ENCODE measurements at places on chromosomes 11 and 22.

- no peak for DNase-seq
Measured at GRCh38 chr22:20240447-20240764, 27.7 kb downstream of the RTN4R start.

GRCh38 chr11:134686460-134687061, 274.5 kb upstream of the B3GAT1 start:
- no peak for DNase-seq

GRCh38 chr11:40190294-40190693, 1269.2 kb downstream of the LRRC4C start:
- no peak for DNase-seq

GRCh38 chr22:22946131-22946530, 58.5 kb downstream of the IGLL5 start:
- no peak for DNase-seq

- DNase-seq, result no peak
Measured at GRCh38 chr11:64767344-64768299, 7.8 kb upstream of the PYGM start.

DNA sequence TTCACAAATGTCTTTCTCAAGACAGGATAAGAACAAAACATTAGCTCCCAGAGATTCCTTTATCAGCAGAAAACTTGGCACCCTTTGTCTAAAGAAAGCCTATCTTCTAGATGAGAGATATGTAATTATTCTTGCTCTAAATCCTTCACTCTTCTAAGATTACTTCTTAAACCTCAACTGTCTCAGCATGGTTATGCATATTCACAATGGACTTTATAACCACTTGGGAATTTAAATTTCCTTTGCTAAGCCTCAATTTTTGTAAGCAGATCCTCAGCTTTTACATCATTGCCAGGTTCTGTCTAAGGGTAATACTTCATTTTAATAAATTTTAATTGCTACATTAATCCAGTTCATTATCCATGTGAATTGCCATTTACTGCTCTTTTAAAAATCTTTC, 433.6 kb upstream of the DDI1 start:
- DNase-seq, result no peak

DNA sequence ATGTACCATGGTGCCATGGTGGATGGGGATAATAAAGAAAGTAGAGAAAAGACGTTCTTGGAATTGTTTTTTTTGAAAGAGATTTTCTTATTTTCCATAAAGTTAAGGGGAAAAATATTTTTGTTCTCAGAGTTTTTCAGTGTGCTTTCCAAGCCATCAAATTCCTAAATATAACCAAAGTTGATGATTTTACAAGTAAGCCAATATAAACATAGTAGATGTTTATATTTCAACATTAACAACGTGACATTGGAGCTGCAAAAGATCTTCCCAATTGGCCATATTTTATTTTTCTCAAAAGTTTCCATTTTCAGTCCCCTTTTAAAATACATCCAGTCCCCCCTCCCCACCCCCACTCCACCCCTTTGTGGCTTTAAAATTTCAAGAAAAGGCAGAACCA, 80.9 kb upstream of the PICALM start:
- DNase-seq, result no peak

GRCh38 chr11:63282579-63282978, 39.2 kb upstream of the SLC22A25 start:
- no peak for DNase-seq

- DNase-seq, result no peak
Measured at GRCh38 chr11:31132531-31133421, 236.8 kb downstream of the DCDC1 start.

DNA sequence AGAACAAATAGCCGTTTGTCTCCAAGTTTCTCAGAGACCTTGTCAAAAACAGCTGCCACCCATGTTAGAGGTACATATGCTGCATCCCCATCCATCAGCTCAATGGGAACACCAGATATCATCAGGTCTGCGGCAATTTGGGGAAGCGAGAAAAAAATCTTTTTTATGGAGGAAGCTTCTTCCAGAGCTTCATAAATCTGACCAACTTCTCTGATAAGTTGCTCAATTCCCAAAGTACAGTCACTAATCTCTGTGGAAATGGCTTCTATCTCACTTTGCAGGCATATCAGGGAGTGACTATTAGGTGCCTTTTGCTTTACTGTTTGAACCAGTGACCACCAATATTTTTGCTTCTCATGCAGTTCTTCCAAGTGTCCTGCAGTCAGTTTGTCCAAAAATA, 34.3 kb upstream of the MRPL17 start:
- DNase-seq, result no peak

- DNase-seq, result no peak
Measured at GRCh38 chr22:22913989-22914388, 26.4 kb downstream of the IGLL5 start.

- DNase-seq, result no peak
Measured at GRCh38 chr11:100637706-100638105, 49.4 kb upstream of the ARHGAP42 start.

DNA sequence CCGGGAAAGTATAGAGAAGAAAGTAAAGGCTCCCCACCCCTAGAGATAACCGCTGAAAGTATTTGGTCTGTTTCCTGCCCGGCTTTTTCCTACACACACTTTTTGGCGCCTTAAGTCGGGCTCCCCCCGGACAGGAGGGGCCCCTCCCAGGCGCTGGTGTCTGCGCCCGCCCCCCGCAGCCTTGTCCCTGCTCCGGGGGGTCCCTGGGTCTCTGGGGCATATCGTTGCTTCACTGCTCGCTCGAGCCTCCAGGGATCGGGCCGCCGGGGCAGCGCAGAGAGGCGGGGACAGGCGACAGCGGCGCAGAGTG, 928 bp upstream of the CRACR2B start:
- no peak for DNase-seq

DNA sequence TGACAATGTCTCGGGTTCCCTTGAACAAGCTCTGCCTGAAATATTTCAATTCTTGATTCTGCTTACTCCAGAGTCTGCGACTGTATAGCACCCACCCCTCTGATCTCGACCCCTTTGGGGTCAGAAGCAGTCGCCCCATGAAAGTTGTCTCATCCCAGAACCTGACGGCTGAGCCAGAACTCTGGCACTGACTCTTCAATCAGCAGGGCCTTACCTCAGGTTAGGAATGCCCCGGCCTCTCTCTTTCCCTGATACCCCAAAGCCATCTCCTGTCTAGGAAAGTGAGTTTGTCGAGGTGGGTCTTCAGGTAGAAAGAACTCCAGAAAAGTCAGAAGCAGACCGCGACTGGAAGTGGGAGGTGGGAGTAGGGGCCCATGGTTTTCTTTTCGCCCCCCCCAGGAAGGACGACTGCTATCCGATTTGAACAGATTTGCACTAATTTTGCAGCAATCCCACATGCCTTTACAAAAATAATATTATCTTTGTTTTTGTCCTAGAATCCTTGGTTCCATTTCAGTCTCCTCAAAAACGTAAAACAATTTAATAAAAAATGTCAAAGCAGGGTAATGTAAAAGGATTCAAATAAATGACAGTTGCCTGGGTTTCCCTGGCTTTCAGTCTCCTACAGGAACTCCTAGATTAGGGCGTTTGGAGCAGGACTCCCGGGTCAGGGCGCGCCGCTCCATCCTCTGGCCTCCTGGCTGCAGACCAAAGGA, 898 bp upstream of the ROBO3 start:
- no peak for DNase-seq

GRCh38 chr11:68004551-68005335, 846 bp upstream of the UNC93B1 start:
- no peak for DNase-seq

- DNase-seq, result peak; percentile 25
Measured at GRCh38 chr11:6249770-6250555, 9.7 kb upstream of the CCKBR start.

DNA sequence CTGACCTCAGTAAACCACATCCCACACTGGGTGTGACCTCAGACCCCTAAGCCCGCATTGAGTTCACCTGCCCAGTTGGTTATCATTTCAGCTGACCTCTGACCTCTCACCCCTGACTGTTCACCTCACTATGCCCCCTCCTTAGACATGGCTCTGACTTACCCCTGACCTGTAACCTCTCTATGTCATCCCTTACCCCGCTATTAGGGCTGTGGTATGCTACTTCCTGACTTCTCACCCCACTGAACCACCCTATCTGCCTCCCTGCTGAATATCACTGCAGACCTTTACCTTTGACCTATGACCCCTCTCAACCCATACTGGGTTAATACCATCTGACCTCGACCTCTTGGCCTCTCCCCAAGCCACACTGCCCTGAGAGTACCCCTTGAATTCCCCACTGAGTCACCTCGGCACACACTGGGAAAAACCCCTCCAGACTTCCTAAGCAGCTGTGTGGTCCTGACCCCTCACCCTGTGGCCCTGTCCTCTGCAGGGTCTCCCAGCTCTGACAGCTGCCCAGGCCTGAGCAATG, 8.3 kb downstream of the PLCB3 start:
- no peak for DNase-seq

DNA sequence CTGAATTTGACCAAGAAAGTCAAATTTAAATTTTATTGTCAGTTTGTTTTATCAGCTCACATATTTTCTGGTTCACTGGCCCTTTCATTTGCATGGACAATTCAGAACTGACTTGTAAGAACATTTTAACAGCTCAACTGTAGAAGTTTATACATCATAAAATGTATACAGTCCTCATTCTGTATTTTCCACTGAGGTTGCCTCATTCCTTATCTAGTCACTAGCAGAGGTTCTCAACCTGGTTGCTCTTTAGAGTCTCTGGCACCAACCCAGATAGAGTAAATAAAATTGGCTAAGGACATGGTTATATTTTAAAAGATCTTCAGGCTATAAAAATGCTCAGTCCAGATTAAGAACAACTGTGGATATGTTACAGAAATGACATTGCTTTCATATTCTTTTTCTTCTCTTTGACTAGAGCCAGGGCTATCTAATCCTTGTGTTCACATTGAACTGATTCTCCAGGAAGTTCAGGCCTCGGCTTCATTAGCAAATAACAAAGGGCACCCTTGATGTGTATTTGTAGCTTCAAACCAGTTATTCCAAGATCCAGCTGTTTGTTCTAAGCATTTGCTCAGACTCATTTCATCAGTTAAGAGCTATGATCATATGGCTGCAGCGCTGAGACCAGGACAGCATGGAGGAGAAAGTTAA, 782.5 kb downstream of the ETS1 start:
- DNase-seq, result no peak

- DNase-seq, result no peak
Measured at GRCh38 chr11:64250415-64251015, 815 bp upstream of the PLCB3 start.

Measured in Panc1 (cell line).